ENCODE measurements at places on chromosomes 2 and 18.

DNA sequence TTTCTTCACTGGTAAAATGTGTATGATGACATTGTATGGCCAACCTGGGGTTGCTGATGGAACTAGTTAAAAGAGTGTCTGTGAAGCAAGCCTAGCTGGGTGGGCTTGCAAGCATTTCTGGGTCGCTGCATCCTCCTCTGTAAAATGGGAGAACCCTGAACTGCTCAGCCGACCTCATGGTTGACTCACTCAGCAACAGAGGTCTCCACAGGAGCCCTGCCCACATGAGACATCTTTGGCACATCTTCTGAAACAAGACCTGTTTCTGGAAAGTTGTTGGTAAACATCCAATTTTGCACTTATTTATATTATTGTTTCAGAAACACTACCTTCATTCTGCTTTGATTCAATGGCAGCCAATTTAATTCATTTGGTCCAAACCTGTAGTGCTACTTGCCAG is 52.6 kb downstream of the BCL11A start:
- no peak for DNase-seq

GRCh38 chr2:11028407-11028916 is 116.7 kb downstream of the KCNF1 start:
- no peak for DNase-seq

DNA sequence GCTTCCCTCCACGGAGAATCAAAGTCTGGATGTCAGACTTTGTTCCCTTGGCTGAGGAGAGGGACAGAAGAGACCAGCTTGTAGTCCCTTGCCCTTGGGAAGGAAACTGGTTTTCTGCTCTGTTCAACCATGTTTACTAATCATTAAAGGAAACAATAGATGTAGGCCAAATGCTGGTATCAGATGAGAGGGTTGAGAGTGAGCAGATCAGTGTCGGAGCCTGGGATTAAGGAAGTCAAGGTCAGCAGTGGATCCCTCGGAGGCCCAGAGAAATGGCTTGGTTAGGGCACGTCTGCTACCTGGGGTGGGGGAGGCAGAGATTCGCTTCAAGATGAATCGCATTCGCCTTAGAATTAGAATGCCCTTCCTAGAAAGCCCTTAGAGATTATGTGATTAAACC is 109.1 kb downstream of the MYCN start:
- no peak for DNase-seq

DNA sequence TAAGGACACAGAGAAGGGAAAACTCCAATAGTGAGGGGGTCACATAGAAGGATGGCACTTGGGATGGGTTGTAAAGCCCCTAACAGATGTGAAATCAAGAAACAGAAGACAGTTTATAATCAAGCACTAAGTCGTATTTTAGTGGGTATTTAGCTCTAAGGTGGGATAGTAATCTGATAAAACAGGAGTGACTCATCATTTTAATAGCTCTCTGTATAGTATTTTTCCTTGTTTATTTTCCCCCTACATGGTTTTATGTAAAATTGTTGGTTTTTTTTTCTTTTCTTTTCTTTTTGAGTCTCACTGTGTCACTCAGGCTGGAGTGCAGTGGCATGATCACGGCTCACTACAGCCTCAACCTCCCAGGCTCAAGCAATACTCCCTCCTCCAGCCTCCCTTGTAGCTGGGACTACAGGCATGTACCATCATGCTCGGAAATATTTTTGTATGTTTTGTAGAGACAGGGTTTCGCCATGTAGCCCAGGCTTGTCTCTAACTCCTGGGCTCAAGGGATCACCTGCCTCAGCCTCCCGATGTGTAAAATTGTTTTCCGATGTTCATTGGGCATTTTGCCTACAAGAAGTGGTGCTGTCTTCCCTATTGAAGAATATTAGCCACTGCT is 142.6 kb upstream of the SERPINE2 start:
- DNase-seq, result no peak

- no peak for DNase-seq
Measured at GRCh38 chr2:23601301-23601965, 216.5 kb downstream of the KLHL29 start.

- DNase-seq, result no peak
Measured at GRCh38 chr2:9644603-9645002, 13.8 kb upstream of the YWHAQ start.

GRCh38 chr18:4198956-4199355 is 256.2 kb downstream of the DLGAP1 start:
- no peak for DNase-seq

- DNase-seq, result no peak
Measured at GRCh38 chr2:64608867-64609226, 44.9 kb downstream of the SERTAD2 start.

DNA sequence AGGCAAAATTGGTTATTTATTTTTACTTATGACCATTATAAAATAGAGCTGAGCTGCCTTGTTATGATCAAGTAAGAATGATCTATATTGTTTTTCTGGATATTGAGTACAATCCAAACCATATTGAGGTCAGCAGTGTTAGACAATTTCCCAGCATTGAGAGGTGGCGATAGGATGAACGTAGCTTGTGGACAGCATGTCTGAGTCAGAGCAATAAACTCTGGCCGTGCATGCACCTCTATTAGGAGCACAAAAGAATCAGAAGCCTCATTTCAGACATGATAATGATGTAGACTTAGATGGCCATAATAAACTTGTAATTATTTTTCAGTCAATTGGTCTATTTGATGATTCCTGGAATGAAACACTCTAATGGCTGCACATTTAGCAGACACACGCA is 491.6 kb downstream of the RIT2 start:
- no peak for DNase-seq

- no peak for DNase-seq
Measured at GRCh38 chr2:235526166-235526565, 32.3 kb downstream of the AGAP1 start.

GRCh38 chr18:79983793-79984192 is 4.6 kb downstream of the TXNL4A start:
- DNase-seq, result no peak

- DNase-seq, result no peak
Measured at GRCh38 chr2:45973426-45973825, 322.0 kb downstream of the PRKCE start.

- no peak for DNase-seq
Measured at GRCh38 chr18:48313792-48314191, 95.4 kb downstream of the ZBTB7C start.

DNA sequence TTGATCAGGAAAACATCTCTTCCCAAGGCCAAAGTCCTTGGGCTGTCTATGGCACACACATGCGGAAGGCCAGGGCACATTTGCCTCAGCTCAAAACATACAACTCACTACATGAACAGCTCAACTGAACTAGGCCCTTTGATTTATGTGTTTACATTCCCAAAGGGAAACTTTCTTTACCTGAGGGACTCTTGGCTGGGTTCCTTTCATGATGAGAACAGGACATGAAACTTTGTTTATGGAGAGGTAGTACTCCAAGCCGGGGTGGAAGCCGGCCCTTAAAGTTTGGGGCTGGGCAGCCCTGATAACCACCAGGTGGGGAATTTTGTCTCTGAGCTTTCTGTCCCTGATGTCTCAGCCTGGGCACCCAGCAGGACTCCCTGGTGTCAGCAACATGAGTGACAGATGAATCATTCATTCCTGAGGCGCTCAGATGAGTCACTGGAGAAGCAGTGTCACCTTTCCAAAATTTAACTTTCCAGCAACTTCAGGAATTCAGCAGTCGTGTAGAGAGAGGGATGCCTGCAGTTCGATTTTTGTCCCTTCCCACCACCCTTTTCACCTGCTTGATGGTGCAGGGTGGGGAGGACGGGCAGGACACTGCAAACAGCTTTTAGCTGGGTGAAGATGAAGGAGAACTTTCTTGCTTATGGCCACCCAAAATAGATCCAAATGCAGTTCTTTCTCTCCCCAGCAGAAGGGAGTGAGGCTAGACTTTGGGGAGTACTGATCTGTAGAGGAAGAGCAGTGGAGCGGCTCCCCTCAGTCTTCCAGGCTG is 331.6 kb downstream of the DYSF start:
- no peak for DNase-seq

- no peak for DNase-seq
Measured at GRCh38 chr18:45678441-45678840, 45.5 kb upstream of the SLC14A1 start.

- DNase-seq, result no peak
Measured at GRCh38 chr2:121095257-121096080, 189.5 kb downstream of the TFCP2L1 start.

DNA sequence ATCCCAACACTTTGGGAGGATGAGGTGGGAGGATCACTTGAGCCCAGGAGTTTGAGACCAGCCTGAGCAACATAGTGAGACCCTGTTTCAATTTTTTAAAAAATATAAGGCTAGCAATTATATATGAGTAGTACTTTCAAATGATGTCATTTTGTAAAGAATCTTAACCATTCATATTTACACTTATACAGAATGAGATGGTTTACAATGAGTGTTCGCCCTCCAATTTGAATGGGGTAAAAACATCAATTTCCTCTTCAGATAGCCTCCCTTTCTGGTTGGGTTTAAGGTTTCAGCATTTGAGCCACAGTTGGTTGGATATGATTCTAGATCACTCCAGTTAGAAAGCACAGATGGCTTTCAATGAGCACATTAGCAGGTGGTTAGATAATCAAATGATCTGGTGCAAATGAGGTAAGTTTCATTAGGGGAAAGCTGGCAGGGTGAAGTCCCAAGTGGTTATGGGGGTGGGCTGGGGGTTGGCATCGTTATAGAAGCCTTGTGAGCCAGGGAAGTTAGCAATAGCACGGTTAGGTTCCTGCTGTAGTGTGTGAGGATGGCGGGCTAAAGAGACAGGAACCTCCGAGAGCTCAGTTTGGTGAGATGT is 63.9 kb downstream of the TRPM8 start:
- no peak for DNase-seq

GRCh38 chr2:37689751-37690150 is 18.3 kb upstream of the CDC42EP3 start:
- no peak for DNase-seq

DNA sequence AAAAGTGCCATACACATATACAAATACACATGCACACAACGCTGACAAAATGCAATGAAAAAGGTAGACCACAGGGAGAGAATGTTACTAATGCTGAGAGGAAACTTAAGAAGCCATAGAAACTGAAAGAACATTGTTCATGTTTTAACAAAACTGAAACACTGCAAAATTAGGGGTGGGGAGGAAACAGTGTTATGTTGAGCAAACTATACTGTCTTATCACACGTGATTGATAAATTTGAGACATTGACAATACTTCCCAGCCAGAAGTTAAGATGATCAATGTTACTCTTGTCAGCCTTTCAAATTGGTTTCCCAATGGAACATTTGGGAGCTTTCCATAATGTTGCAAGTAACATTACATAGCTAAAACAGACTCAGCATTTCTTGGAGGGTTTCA is 165.5 kb downstream of the L3MBTL4 start:
- no peak for DNase-seq

DNA sequence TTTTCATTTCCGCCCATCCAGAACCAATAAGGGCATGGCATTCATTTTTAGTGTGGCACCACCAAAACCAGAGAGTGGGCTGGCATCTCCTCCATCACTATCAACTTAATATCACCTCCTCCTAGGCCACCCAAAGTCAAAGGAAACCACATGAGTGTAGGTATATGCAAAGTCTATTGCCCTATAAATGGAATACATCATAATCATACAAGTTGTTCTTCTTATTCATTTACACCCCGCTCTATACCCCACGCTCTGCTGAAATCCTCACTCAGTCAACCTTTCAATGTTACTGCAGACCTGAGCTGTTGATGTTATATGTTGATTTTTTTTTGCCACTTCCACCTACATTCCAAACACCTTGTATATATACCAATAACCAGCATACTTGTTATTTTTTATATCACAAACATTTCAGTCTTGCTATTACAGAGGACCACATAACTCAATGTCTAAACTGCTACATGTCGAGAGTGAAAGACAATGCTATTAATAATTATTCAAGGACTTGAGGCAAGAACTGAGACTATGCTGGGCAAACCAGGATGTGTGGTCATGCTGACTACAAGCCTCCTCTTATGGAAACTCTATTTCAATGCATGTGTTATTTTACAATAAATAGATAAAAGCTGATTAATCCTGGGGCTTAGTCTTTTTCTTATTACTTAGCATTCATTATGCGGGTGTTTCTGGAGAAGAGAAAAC is 466.5 kb upstream of the ID2 start:
- no peak for DNase-seq

DNA sequence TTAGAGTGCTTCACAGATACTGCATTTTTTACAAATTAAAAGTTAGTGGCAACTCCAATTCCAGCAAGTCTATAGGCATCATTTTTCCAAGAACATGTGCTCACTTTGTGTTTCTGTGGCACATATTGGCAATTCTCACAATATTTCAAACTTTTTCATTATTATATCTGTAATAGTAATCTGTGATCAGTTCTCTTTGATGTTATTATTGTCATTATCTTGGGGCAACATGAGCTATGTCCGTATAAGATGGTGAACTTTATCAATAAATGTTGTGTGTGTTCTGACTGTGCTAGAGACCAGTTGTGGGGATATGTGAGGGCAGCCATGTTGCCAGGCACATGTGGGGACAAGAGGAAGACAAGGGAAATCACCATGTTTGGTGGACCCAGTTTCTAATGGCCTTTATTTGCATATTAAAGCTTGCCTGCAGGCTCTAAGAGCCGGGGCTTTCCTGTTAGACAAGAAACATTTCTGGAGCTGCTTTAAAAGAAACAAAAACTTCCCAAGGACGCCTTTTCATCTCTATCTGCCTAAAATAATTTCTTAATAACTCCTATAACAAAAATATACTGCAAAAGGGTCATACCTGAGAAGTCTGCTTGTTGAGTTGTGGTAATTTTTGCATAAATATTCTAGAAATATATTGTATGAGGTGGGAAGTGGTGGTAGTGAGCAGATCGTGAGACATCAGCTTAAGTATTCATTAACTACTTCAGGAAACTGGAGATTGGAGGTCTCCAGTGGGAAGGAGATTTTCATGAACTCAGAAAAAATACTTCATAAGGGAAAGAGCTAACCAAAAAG is 37.2 kb downstream of the KYNU start:
- no peak for DNase-seq

DNA sequence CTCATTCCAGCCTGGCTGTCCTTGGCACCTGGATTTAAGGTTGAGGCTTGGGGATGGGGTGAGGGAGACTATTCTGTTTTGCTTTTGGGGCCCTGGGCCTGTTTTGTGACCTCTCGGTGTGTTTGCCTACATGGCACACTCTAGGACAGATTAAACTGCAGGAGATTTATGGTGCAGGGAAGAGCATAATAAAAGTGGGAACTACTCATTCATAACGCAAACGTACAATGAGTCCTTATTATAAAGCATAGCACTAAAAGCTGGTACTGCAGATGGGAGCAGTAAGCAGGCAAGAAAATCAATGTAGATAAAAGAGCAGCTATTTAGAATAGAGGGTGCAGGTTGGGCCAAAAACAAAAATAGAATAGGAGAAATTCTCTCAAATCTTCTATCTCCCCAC is 238.4 kb downstream of the ACTR3 start:
- DNase-seq, result no peak

- peak; percentile 51 for DNase-seq
Measured at GRCh38 chr2:61537277-61537949, 743 bp downstream of the XPO1 start.

GRCh38 chr2:196177124-196177523 is 5.7 kb upstream of the STK17B start:
- no peak for DNase-seq

- DNase-seq, result no peak
Measured at GRCh38 chr2:10877651-10878111, 34.1 kb upstream of the KCNF1 start.

Measured in stimulated activated CD4-positive, alpha-beta T cell treated with anti-CD3 and anti-CD28 coated beads, Interleukin-2, amount 100 ng/mL, for 4 hours (primary cell).